ENCODE measurements at places on chromosomes 7 and 10. TPM values are rescaled to one million over a fixed set of nuclear protein-coding genes. Genes with fewer than 3 reads are reported as not detected.

CDH23 gene
- total RNA-seq: 0.53 TPM

PIK3CG gene
- total RNA-seq: 35.4 TPM

MRLN gene
- total RNA-seq: not detected

DNA sequence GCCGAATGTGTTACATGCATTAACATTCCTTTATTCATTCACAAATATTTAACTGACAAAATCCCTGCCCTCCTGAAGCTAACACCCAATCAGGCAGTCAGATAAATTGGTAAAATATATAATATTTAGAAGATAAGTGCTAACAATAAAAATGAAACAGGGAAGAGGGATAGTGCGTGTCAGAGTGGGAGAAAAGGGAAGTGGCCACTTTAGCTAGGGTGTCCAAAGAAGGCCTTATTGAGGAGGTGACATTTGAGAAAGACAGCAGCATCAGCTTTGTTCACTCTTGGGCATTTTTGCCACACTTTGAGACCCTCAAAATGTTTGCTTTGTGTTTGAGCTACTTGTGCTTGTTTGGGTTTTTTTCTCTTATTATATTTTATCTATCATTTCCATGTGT is 317.8 kb downstream of the SNX13 start:
- H3K4me3 ChIP-seq: no peak overlapping the region
- no peak for DNase-seq
- no peak overlapping the region for H3K27ac ChIP-seq
- H3K4me1 ChIP-seq: no peaks in the 10 kb centered on the region
- H3K36me3 ChIP-seq: no peaks in the 10 kb centered on the region

DNA sequence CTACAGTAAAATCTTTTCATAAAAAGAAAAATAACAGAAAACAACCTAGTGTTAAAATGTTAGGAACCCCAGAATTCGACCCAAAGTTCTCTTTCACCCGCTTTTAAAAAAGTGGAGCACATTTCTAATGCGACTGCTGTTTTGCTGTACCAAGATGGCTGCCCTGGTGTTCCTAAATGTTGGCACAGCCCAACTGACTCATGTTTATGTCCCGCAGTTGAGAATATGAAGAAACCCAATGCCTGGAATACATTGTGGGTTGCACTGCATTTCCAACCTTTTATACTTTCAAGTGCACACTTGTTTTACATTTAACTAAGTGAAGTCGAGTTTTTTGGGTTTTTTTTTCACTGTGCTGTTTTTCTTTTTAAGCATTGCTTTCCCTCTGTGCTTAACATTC is 944 bp downstream of the STEAP1B start:
- peaks cover 2% of the 10 kb centered on the region for H3K4me1 ChIP-seq
- peak overlapping the region; percentile 50 for H3K4me3 ChIP-seq
- no peak for DNase-seq
- no peaks in the 10 kb centered on the region for H3K36me3 ChIP-seq
- no peaks in the 10 kb centered on the region for H3K27me3 ChIP-seq
- peak overlapping the region; percentile 79 for H3K27ac ChIP-seq

DNA sequence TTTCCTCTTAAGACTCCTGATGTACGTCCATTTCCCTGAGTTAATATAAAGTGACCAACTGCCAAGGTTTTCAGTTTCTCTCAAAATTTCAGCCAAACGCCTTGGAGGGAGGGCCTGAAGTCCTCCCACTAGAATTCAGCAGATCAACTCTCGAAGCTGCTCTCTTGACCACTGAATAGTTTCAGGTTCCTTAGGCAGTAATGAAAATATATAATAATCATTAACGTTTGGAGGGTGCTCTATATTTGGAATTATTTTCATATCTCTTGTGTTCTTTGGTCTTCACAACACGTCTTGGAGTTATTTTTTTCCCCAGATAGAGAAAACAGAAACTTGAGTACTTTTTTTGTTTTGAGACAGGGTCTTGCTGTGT is 123.6 kb upstream of the SFMBT2 start:
- H3K27me3 ChIP-seq: peaks cover 12% of the 10 kb centered on the region
- no peaks in the 10 kb centered on the region for H3K36me3 ChIP-seq
- H3K4me1 ChIP-seq: no peaks in the 10 kb centered on the region
- no peak for DNase-seq
- H3K27ac ChIP-seq: no peak overlapping the region

GRCh38 chr7:27083646-27084045 is 12.2 kb downstream of the HOXA1 start:
- H3K27ac ChIP-seq: no peak overlapping the region
- DNase-seq: no peak
- H3K27me3 ChIP-seq: peaks cover 11% of the 10 kb centered on the region
- H3K4me1 ChIP-seq: no peaks in the 10 kb centered on the region
- H3K36me3 ChIP-seq: no peaks in the 10 kb centered on the region

- H3K4me3 ChIP-seq: no peak overlapping the region
- no peak for DNase-seq
- H3K27ac ChIP-seq: no peak overlapping the region
These were observed 241.2 kb downstream of the SKIDA1 start for GRCh38 chr10:21284301-21284700.

DNA sequence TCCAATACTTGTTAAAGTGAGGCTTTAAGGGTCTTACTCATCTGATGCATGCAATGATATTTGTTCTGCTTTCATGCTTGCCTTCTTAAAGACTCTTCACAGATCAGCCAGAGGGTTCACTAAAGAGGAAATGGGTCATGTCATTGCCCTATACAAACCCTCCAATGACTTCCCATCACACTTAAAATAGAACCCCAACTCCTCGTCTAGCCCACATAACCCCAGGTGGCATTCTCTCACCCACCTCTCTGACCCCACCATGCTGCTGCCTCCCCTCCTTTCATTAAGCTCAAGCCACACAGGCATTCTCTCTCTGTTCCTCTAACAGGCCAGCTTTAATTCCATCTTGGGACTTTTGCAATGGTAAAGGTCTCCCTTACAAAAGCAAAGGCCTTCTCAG is 253.6 kb downstream of the GRID1 start:
- DNase-seq: no peak
- no peak overlapping the region for H3K4me3 ChIP-seq
- no peak overlapping the region for H3K27ac ChIP-seq
- no peaks in the 10 kb centered on the region for H3K36me3 ChIP-seq

GRCh38 chr7:33821970-33822369 is 83.4 kb upstream of the BMPER start:
- no peaks in the 10 kb centered on the region for H3K36me3 ChIP-seq
- H3K4me3 ChIP-seq: no peak overlapping the region
- DNase-seq: no peak
- no peaks in the 10 kb centered on the region for H3K4me1 ChIP-seq
- H3K27ac ChIP-seq: no peak overlapping the region

- H3K4me1 ChIP-seq: peaks cover 28% of the 10 kb centered on the region
- H3K36me3 ChIP-seq: no peaks in the 10 kb centered on the region
- no peak overlapping the region for H3K27ac ChIP-seq
- no peak overlapping the region for H3K4me3 ChIP-seq
- peak; percentile 9 for DNase-seq
- no peaks in the 10 kb centered on the region for H3K27me3 ChIP-seq
These were observed 47.4 kb downstream of the ALOX5 start for GRCh38 chr10:45421221-45422097.

DNA sequence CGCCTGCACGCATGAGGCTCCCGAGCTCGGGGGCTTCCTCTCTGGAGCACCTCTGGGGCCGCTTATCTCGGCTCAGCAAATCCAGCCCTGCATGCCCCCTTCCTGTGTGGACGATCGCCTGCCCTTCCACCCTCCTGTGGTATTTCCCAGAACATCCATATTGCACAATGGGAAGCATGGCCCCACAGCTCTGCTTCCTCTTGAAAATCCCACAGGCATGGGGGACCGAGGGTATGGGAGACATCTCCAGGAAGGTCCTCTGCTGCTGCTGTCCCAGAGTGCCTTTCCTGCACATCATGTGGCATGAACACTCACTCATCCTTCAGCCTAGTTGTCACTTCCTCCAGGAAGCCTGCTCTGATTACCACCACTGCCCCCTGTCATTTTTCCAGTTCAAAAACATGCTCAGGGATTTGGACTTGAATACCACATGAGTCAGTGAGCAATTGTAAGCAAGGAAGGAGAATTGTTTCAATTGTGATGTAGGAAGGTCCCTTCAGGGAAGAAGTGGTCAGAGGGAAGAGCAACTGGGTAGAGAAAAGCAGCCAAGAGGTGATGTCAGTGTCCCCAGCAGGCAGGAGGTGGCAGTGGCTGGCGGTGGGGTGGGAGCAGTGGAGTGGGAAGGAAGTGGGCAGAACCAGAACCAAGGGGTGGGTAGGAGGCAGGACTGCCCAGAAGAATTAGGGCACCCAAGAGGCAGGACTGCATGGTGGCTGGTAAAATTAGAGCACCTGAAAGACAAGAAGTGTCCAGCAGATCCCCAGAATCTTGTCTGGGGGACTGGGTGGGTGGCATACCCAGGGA is 67.5 kb upstream of the ZMIZ1 start:
- H3K4me1 ChIP-seq: peaks cover 7% of the 10 kb centered on the region
- no peak overlapping the region for H3K27ac ChIP-seq
- no peak overlapping the region for H3K4me3 ChIP-seq
- peaks cover 89% of the 10 kb centered on the region for H3K27me3 ChIP-seq

DNA sequence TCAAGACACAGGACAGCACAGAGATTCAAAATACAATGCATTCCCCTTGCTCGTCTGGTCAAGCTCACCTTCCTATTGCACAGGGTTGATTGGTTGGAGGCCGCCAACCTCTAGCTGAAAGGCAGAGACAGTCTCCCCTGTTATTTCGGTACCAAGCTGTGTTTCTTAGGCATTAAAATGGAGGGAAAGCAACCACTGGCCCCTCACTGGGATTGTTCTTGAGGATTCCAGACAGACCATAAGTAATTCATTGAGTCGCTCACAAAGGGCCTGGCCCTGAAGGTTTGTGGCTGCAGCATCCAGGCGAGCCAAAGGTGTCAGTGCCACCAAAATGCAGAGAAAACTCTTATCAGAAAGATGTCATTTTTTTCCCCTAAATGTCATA is 81.2 kb downstream of the PARP12 start:
- H3K27me3 ChIP-seq: 0 out of 3 replicates have a peak, but pooled peaks cover 2% of the 10 kb centered on the region
- DNase-seq: no peak
- no peaks in the 10 kb centered on the region for H3K36me3 ChIP-seq
- no peak overlapping the region for H3K27ac ChIP-seq
- no peak overlapping the region for H3K4me3 ChIP-seq
